HepG2 (cell line): ENCODE measurements at places on chromosomes 13 and 19. TPM values are rescaled to one million over a fixed set of nuclear protein-coding genes. Genes with fewer than 3 reads are reported as not detected.

DNA sequence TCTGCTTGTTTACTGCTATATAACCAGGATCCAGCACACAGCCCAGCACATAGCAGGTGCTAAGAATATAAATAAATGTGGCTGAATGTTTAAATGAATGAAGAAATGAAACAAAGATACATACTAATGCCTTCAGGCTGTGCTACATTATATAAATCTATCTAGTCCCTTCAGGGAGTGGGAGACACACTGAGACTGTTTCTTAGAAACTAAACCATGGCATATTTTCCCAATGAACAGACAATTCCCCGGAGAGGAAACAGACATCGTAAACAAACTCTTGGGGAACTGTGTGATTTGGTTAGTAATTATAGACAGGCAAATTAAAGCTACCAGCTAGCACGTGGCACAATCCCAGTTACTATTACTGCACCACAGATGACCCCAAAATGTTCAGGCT, 9.7 kb upstream of the FEM1A start:
- H3K27ac ChIP-seq: no peak overlapping the region
- no peaks in the 10 kb centered on the region for H3K36me3 ChIP-seq
- peaks cover 2% of the 10 kb centered on the region; the same call in 2 of the 3 replicates for H3K27me3 ChIP-seq
- no peaks in the 10 kb centered on the region for H3K4me1 ChIP-seq

- no peak overlapping the region for H3K4me3 ChIP-seq
- no peak overlapping the region for H3K27ac ChIP-seq
- DNase-seq: no peak
- H3K27me3 ChIP-seq: no peaks in the 10 kb centered on the region
- H3K4me1 ChIP-seq: peaks cover 10% of the 10 kb centered on the region; the same call in 1 of the 2 replicates
These were observed 243.7 kb downstream of the DNAJC15 start for GRCh38 chr13:43266936-43267615.

DNA sequence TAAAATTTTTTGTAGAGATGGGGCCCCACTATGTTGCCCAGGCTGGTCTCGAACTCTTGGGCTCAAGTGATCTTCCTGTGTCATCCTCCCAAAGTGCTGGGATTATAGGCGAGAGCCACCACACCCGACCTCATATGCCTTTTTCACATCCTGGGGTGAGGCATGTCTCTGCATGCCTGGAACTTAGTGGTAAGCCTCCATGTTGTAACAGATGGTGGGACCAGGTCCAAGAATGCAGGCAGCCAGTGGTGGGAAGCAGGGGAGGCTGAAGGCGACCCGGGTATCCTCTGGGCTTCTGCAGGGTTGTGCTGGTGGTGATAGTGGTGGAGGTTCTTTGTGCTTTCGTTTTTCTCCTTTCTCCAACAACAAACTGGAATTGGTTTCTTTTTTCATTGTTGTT, 30.1 kb upstream of the CCDC124 start:
- H3K4me1 ChIP-seq: no peaks in the 10 kb centered on the region
- no peak for DNase-seq
- no peak overlapping the region for H3K27ac ChIP-seq
- H3K36me3 ChIP-seq: no peaks in the 10 kb centered on the region
- no peak overlapping the region for H3K4me3 ChIP-seq

- no peaks in the 10 kb centered on the region for H3K27me3 ChIP-seq
- no peaks in the 10 kb centered on the region for H3K4me1 ChIP-seq
- H3K4me3 ChIP-seq: no peak overlapping the region
- H3K27ac ChIP-seq: no peak overlapping the region
- no peaks in the 10 kb centered on the region for H3K36me3 ChIP-seq
- no peak for DNase-seq
These were observed 876.5 kb downstream of the PCDH9 start for GRCh38 chr13:66353664-66354063.

FOXO1 gene
- 8.1 and 13.8 TPM in 2 replicates for total RNA-seq

GRCh38 chr13:76656500-76656899, 229.7 kb downstream of the KCTD12 start:
- no peaks in the 10 kb centered on the region for H3K27me3 ChIP-seq
- no peaks in the 10 kb centered on the region for H3K4me1 ChIP-seq
- H3K36me3 ChIP-seq: no peaks in the 10 kb centered on the region
- no peak overlapping the region for H3K27ac ChIP-seq

DNA sequence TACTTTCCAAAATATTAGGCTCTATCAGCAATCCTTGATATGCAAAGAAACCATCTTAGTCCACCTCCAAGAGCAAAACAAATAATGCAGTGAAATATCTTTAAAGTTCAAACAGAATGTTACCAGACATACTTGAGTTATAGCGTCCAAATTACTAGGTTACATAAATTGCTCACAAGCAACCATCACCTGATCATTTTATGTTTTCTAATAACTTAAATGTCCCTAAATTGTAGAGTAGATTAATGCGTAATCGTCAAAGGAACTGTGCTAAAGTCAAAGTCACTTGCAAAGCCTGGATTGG, 350.6 kb upstream of the ARGLU1 start:
- H3K4me3 ChIP-seq: no peak overlapping the region
- H3K36me3 ChIP-seq: no peaks in the 10 kb centered on the region
- H3K4me1 ChIP-seq: peaks cover 6% of the 10 kb centered on the region; the same call in 1 of the 2 replicates

HIPK4 gene
- not detected in 2 replicates for total RNA-seq

GRCh38 chr13:42751693-42752092, 29.7 kb upstream of the FAM216B start:
- no peaks in the 10 kb centered on the region for H3K36me3 ChIP-seq
- H3K4me1 ChIP-seq: no peaks in the 10 kb centered on the region
- DNase-seq: no peak
- no peaks in the 10 kb centered on the region for H3K27me3 ChIP-seq
- no peak overlapping the region for H3K4me3 ChIP-seq
- H3K27ac ChIP-seq: no peak overlapping the region

DNA sequence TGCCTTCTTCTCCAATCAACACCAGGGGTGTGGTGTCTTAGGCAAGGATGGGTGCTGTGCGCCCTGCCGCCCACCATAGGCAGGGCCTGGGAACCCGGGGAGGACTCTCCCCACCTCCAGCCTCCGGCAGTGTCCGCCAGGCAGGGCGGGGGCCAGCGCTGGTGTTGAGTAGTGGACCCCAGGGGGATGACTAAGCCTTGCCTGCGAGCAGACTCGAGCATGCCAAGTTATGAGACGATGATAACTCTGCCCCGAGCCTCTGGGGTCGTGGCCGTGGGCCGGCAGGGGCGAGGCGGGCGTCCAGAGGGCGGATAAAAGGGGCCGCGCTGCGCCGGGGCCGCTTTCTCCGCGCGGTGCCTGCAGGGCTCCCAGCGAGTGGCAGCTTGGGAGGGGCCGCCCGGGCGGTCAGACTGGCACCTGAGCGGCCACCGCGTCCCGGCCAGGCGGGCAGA, at the start of gene MEDAG:
Gene MEDAG, plus strand, starts transcription at position 340 of the 452 bp plus-strand sequence. CDS start 245 bp downstream, outside the sequence.
- no peak for DNase-seq
- no peak within 1 kb of the TSS for H3K27ac ChIP-seq
- no peaks in the 10 kb centered on the region for H3K36me3 ChIP-seq

RAB3D gene
- total RNA-seq: 2.0 and 3.3 TPM in 2 replicates

GRCh38 chr13:46369506-46370277, 17.4 kb downstream of the RUBCNL start:
- no peak overlapping the region for H3K27ac ChIP-seq
- H3K36me3 ChIP-seq: no peaks in the 10 kb centered on the region
- H3K27me3 ChIP-seq: peaks cover 25% of the 10 kb centered on the region; the same call in 2 of the 3 replicates
- H3K4me1 ChIP-seq: no peaks in the 10 kb centered on the region
- no peak overlapping the region for H3K4me3 ChIP-seq
- no peak for DNase-seq

ETV2 gene
- 0.20 and 0.46 TPM in 2 replicates for total RNA-seq

MED25 gene
- total RNA-seq: 11.1 and 11.3 TPM in 2 replicates

DNA sequence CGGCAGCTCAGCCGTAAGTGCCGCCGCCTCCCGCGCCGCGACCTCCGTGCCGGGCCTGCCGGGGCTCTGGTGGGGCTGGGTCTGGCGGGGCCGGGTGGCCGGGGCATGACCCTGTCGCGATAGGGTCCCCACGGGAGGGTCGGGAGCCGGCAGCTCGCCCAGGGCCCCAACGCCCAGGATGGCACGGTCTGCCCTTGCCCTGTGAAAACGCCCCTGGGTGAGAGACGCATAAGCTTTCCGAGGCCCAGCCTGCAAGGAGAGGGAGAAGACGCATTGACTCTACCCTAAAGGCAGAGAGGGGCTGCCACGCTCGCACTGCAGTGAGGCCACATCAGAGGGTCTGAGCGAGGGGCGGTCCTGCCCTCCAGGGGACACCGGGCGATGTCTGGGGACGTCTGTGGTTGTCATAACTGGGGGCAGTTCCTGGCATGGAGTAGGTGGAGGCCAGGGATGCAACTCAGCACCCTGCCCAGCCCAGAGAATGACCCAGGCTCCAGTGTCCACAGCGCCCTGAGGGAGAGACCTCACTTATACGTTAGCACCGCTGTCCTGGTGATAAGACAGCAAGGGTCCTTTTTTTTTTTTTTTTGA, 539 bp downstream of the ZNF554 start:
- no peaks in the 10 kb centered on the region; the same call in 1 of the 2 replicates for H3K4me1 ChIP-seq
- peak overlapping the region; percentile 21 for H3K27ac ChIP-seq
- H3K27me3 ChIP-seq: no peaks in the 10 kb centered on the region
- DNase-seq: no peak

B3GLCT gene
- 4.4 and 7.1 TPM in 2 replicates for total RNA-seq

DNA sequence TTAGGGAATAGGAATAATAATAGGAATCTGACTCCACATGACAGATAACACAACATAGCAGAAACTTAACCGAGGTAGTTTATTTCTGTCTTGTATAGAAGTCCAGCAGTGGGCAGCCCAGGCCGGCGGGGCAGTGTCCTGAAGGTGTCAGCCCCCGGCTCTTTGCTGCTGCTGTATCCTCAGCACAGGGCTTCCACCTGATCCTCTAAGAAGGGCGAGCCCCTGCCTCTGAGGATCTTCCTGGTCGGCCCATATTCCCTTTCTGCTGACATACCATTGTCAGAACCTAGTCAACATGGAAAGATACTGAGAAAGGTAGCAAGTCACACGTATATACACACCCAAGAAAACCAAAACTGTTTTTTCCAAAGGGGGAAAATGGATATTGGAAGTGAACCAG, 56.2 kb upstream of the GPR183 start:
- no peaks in the 10 kb centered on the region for H3K4me1 ChIP-seq
- DNase-seq: no peak
- H3K36me3 ChIP-seq: peaks cover 8% of the 10 kb centered on the region
- H3K4me3 ChIP-seq: no peak overlapping the region
- H3K27ac ChIP-seq: no peak overlapping the region

- no peaks in the 10 kb centered on the region for H3K27me3 ChIP-seq
- no peaks in the 10 kb centered on the region for H3K4me1 ChIP-seq
- H3K27ac ChIP-seq: no peak overlapping the region
- DNase-seq: no peak
- H3K36me3 ChIP-seq: peaks cover 34% of the 10 kb centered on the region
These were observed 39.5 kb upstream of the SMAD9 start for GRCh38 chr13:36959456-36960116.

CYP2B6 gene
- not detected in 2 replicates for total RNA-seq

GRCh38 chr19:17020823-17021222, 5.8 kb downstream of the CPAMD8 start:
- no peaks in the 10 kb centered on the region for H3K4me1 ChIP-seq
- peaks cover 22% of the 10 kb centered on the region for H3K27me3 ChIP-seq
- H3K4me3 ChIP-seq: no peak overlapping the region
- H3K36me3 ChIP-seq: no peaks in the 10 kb centered on the region
- H3K27ac ChIP-seq: no peak overlapping the region

KIR2DL1 gene
- not detected in 2 replicates for total RNA-seq

C1QTNF9 gene
- not detected in 2 replicates for total RNA-seq

CYP2A7 gene
- total RNA-seq: not detected in 2 replicates

GJA3 gene
- 0.03 and 0.04 TPM in 2 replicates for total RNA-seq

DNA sequence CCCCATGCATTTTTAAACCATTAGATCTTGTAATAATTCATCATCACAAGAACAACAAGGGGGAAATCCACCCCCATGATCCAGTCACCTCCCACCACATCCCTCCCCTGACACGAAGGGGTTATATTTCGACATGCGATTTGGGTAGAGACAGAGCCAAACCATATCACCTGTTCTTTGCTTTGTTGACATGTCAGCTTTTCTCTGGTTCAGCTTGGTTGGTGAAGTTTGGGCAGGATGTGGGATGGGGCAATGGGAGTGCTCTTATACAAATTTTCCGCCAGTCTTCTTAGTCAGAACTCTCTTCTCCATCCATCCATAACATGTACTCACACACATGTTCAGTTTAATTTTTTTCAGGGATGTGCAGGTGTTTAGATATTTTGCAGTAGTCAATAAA, 12.9 kb downstream of the TPP2 start:
- H3K4me3 ChIP-seq: no peak overlapping the region
- no peaks in the 10 kb centered on the region for H3K27me3 ChIP-seq
- no peaks in the 10 kb centered on the region for H3K4me1 ChIP-seq
- no peak overlapping the region for H3K27ac ChIP-seq
- DNase-seq: no peak

TICAM1 gene
- total RNA-seq: 0.95 and 1.3 TPM in 2 replicates

DNA sequence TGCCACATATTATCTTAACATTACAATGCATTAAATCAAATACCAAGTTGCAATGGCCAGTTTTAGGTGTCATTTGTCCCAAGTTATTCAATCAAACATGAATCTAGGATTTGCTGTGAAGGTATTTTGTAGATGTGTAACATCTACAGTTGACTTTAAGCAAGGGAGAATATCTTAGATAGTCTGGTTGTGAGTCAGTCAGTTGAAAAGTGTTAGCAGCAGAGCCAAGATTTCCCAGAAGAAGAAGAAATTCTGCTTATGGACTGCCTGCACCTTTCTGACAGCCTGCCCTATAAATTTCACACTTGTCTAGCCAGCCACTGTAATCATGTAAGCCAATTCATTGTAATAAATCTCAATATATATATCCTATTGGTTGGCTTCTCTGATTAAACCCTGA, 41.3 kb upstream of the INTS6 start:
- DNase-seq: no peak
- no peaks in the 10 kb centered on the region for H3K36me3 ChIP-seq
- H3K4me3 ChIP-seq: no peak overlapping the region
- peaks cover 11% of the 10 kb centered on the region for H3K4me1 ChIP-seq

- DNase-seq: no peak
- no peaks in the 10 kb centered on the region for H3K27me3 ChIP-seq
These were observed 180.9 kb downstream of the KCNRG start for GRCh38 chr13:50196118-50196517.

DNA sequence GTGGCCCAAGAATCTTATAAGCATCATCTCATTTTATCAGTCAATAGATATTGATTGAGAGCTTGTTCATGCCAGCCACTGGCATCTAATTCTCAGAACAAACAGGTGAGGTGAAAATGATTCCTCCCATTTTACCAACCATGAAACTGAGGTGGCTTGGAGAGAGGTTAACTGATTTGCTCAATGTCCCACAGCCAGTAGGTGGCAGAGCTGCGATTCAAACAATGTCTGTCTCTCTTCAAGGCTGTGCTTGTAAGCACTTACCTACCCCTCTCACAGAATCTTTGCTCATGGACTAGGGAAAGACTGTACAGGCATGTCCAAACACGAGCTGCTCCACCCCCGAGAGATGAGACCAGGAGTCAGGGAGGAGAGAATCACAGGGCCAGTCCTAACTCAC, 21.5 kb upstream of the GSX1 start:
- peaks cover 13% of the 10 kb centered on the region for H3K4me1 ChIP-seq
- no peaks in the 10 kb centered on the region; the same call in 1 of the 2 replicates for H3K27me3 ChIP-seq
- H3K36me3 ChIP-seq: no peaks in the 10 kb centered on the region
- no peak overlapping the region for H3K27ac ChIP-seq
- H3K4me3 ChIP-seq: no peak overlapping the region

- no peaks in the 10 kb centered on the region for H3K4me1 ChIP-seq
- H3K4me3 ChIP-seq: no peak overlapping the region
- DNase-seq: no peak
- H3K27ac ChIP-seq: no peak overlapping the region
These were observed 289.8 kb downstream of the COG6 start for GRCh38 chr13:39945226-39945625.

GRCh38 chr19:55626350-55626749, 2.0 kb upstream of the ZNF784 start:
- H3K27me3 ChIP-seq: no peaks in the 10 kb centered on the region
- no peaks in the 10 kb centered on the region for H3K36me3 ChIP-seq
- no peak overlapping the region for H3K4me3 ChIP-seq
- H3K27ac ChIP-seq: no peak overlapping the region
- DNase-seq: no peak

VSIG10L gene
- total RNA-seq: 1.8 and 2.7 TPM in 2 replicates
